B cell (primary cell): ENCODE measurements at places on chromosomes 2 and 18.
A peak's percentile ranks its signal among the peaks of the same experiment; 100 is the strongest.

GRCh38 chr2:214566457-214566856, 155.6 kb downstream of the VWC2L start:
- no peak for DNase-seq

DNA sequence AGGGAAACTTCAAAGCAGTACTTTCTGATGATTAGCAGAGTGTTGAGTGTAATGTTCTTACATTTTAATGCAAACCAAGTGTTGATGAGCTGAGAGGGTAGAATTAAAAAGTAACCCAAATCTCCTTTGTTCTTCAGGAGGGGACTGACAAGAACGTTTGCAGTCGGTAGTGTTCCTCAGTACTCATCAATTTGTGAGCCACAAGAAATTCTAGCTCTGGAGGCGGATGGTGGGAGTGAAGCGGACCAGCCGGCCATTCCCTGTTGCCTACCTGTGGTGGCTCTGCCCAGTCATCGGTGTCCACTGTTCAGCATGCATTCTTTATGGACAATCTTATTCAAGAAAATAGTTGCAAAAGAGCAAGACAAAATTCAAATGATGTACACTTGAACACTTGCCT, 438.6 kb upstream of the POU3F3 start:
- DNase-seq, result no peak

GRCh38 chr2:105747254-105747894, 2.7 kb downstream of the NCK2 start:
- DNase-seq, result no peak

- no peak for DNase-seq
These were observed 49.3 kb downstream of the ST3GAL5 start for GRCh38 chr2:85839461-85839860.

DNA sequence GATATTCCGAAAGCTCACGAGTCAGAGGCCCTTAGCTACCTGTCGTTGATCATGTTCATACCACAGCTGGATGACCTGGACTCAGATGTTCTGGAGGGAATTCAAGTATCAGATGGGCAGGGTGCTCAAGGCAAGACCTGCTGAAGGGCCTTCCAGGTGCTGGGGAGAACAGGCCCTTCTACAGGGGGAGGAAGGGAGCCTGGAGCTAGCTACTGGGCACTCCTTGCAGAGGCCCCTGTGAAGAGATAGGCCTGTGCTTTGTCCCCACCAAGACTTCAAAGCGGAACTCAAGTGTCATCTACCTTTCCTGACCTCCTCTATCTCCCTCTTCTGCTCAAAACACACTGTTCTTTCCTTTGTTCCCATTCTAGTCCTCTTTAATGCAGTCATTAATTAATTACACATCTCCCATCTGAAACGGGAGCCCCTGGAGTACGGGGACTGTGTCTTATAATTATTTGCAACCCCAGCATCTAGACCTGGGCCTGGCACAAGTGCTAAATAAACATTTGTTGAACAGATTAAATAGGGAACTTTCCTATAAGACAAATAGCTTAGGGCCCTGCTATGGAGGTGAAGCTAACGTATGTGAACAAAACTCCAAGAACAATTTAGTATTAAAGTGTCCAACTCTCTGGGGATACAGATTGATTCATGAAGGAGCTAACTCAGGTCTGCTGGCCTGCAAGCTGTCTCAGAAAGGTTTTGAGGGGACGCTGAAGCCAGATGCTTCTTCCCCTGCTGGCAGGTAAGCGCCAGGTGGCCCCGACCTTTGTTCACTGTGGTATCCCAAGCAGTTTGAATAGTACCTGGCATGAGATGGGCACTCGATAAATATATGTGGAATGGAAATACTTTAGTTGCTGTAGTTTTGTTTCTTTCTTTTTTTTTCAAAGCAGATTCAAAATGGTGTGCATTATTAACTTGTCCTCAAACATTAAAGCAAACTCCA, 22.0 kb downstream of the RHOB start:
- no peak for DNase-seq

DNA sequence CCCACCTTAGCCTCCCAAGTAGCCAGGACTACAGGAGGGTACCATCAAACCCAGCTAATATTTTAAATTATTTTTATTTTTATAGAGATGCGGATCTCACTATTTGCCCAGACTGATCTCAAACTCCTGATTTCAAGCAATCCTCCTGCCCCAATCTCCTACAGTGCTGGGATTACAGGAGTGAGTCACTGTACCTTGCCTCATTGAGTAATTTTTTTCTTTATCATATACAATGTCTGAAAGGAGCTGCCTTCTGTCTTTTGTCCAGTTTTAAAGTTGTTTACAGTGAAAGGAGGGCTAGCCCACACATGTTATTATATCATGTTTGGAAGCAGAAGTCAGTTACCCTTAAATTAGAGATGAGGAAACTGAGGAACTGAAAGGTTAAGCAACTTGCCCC, 32.5 kb downstream of the PRKRA start:
- DNase-seq, result no peak

GRCh38 chr2:140747665-140748064, 1383.2 kb downstream of the LRP1B start:
- no peak for DNase-seq

GRCh38 chr2:60446413-60447267, 106.8 kb downstream of the BCL11A start:
- DNase-seq, result peak; percentile 83

DNA sequence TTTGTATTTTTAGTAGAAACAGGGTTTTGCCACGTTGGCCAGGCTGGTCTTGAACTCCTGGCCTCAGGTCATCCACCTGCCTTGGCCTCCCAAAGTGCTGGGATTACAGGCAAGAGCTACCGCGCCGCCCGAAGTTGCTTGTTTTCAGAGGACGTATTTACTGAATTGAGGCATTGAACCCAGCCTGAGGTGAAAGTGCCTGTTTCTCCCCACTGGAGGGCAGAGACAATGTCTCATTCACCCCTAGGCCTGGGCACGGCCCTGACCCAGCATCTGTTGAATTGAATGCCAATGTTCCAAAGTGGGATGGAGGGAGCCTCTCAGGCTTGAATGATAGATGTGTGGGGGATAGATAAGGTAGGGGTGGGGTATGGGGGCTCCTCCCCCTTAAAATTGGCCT, 4.5 kb upstream of the TMBIM1 start:
- DNase-seq, result no peak

DNA sequence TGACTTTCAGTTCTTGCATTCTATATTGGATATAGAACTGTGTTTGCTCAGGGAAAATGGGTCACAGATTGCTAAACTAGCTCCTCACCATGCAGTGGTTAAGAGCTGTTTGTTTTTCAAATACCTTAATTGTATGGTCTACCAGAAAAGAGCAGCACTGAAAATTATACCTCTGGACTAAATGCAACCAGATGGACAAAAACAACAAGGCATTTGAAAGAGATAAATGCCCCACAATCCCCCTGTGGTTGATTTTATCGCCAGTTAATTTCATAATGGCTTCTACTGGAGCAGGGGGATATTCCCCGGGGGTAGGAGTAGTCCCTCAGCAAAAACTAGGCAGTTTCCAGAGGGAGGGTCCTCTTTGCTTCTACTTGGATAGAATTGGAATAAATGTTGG, 267.9 kb upstream of the TNP1 start:
- DNase-seq, result no peak

- no peak for DNase-seq
These were observed 52.2 kb upstream of the UGP2 start for GRCh38 chr2:63789338-63790020.

GRCh38 chr2:133138693-133139092, 429.6 kb downstream of the NCKAP5 start:
- DNase-seq, result no peak

DNA sequence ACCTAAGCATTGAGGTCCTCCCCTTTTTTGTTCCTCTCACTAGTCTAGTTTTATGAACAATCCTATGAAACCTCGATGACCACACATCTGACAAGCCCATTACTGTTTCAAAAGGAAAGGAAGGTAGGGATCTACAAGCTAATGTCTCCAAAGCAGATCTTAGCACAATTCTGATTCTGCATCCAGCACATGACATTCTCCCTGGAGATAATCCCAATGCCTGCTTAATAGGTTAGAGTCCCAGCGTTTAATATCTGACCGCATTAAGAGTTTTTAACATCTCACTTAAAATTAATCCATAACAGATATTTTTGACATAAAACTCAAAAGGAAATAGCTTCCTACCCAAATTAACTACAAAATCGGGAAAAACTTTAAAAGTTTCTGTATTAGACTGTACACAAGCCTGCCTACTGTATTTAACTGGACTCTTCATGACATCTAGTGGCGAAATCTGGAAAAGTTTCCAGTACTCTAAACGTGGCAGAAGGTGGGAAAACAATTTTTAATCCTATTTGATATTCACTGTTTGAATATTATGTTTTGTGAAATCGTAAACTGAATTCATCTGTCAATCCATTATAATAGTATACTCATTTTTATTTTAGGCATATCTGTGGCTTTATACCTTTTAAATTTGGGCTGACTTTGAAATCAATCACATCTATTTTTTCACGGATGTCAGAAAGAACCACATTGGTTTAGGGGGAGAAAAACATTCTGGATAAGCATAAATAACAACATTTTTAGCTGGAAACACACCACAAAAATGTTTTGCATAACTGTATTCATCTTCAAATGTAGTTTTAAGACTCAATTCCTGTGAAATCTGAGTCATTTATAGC, 62.4 kb downstream of the TXNL1 start:
- peak; percentile 68 for DNase-seq

- no peak for DNase-seq
These were observed 176.1 kb downstream of the SH3BP4 start for GRCh38 chr2:235127931-235128330.

DNA sequence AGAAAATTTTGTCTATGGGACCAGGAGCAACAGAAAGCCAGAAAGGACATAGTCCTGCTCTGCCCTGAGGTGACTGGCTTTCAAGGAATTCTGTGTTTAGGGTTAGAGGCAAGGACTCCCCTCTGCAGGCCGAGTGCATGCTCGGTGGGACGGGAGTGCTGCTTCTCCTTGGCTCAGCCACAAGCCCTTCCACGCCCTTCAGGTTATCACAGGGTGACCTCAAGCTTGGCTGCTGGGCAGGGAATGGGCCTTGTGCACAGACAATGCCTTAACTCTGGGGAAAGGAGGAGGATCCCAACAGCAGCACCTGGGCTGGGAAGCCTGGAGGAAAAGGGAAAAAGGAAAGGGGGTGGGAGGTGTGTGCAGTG, 32.8 kb downstream of the FAM178B start:
- DNase-seq, result no peak

GRCh38 chr2:165423081-165423480, 46.4 kb upstream of the CSRNP3 start:
- no peak for DNase-seq

DNA sequence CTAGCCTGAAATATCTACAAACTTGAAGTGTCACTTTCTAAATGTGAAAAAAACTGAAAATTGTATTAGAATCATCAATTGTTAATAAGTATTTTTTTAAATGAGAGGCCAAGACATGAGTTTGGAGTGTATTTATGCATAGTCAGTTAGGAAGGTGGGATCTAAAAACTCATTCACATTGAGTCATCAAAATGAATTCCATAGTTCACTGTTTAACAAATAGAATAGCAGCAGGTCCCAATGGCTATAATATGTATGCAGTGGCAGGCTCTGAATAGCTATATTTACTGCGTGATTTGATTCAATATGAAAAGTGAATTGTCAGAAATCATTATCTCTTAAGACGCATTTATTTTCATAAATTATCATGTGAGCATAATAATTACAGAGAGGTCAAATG, 256.1 kb downstream of the ZNF385B start:
- DNase-seq, result no peak

- DNase-seq, result peak; percentile 77
These were observed 99.6 kb upstream of the MGAT5 start for GRCh38 chr2:134154246-134154645.

DNA sequence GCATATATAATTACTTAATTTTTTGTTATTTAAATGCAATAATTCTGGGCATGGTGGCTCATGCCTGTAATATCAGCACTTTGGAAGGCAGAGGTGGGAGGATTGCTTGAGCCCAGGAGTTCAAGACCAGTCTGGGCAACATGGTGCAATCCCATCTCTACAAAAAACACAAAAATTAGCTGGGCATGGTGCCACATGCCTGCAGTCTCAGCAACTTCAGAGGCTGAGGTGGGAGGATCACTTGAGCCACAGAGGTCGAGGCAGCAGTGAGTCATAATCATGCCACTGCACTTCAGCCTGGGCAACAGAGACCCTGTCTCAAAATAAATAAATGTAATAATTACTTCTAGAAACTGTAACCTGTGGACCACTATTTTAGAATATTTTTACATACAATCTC, 21.5 kb upstream of the TMEM87B start:
- DNase-seq, result no peak

DNA sequence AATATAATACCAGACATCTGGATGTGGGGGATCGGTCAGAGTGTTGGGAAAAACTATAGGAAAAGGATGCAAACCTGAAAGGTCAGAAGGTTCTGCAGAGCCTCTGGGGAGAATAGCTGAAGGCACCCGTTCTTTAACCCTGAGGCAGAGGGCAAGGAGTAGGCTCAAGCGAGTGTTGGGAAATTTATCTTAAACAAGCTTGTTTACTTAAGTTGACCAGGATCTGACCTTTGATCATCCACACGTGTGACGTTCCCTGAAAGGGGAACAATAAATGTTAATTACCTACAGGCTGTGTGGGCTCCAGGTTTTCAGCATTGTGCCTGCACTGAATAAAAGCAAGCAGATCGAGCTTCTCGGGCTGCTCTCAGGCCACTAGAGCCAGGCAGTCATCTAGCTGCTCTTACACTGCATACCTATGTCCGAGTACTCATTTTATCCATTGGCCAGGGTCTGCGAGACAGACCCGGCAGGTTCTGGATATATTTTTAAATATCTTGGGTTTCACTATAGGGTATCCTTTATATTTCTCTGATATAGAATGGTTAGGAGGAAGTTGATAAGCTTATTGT, 400.6 kb upstream of the CHST9 start:
- DNase-seq, result no peak

DNA sequence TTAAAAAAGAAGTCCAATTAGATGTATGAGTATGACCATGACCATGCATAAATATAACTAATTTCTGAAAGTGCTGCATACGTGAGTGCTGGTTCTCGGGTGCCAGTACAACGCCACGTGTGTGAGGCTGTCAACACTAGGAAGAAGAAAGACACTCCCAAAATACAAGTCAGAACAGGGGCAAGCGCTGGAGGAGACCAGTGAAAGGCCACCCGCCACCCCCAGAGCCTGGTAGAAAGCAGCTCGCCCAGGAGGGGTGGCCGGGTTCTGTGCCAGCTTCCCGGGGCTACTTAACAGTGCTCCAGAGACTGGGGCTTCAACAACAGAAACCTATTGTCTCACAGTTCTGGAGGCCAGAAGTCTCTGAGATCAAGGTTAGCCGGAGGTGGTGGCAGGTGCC, 147.6 kb downstream of the RTP5 start:
- no peak for DNase-seq

- peak; percentile 60 for DNase-seq
These were observed 88.4 kb upstream of the STK17B start for GRCh38 chr2:196259507-196260481.

DNA sequence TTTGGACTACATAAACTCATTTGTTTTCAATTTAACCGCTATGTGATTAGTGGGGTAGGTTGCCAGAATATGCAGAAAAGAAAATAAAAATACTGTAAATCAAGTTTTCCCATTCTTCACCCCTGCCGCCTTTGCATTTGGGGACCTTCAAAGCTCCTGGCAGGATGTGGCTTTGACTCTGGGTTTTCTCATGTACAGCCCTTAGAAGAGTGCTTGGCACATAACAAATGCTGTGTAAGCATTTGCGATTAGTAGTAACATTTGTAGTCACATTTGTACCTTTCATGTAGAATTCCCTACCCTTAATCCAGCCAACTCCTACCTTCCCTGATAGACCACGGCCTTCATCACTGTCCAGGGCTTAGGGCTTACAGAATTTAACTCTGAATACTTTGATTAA, 262.6 kb downstream of the MREG start:
- DNase-seq, result no peak

- no peak for DNase-seq
These were observed 158.8 kb downstream of the TMEFF2 start for GRCh38 chr2:192035731-192036442.

- no peak for DNase-seq
These were observed 649.2 kb downstream of the ZEB2 start for GRCh38 chr2:143870696-143871095.
